ENCODE measurements at places on chromosomes 3 and 15. TPM values are rescaled to one million over a fixed set of nuclear protein-coding genes. Genes with fewer than 3 reads are reported as not detected.

DNA sequence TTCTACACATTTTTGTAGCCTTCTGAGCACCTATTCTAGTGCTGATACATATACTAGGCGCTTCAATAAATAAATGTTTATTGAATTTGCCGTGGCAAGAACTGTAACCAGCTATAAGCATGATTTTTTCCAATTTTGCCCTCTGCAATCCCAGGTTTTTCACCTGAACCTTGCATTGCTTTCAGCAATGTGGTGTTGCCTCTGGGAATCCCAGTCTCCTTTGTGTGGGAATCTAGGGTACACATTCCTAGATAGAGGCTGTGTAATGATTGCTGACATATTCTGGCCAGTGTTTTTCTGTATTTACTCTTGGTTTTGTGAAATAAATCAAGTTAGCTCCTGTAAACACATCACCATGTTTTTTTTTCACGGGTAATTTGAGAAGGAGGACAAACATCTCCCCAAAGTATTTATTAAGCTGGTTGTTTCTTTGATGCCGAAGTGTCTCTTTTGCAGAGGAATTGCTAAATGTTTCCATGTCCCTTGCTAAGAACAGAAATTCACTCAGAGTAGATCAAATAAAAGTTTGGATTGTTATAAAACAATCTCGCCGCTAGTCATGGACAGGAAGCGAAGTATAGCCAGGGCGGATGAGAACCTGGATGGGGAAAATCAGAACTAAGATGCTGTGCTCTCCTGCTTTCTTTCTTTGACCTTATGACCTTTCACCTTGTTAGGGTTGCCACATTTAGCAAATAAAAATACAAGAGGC, 1.2 kb downstream of the CFAP91 start:
- DNase-seq: no peak

GRCh38 chr3:172125053-172125452, 85.7 kb downstream of the FNDC3B start:
- no peak for DNase-seq

GRCh38 chr3:156330415-156330814, 210.0 kb downstream of the KCNAB1 start:
- DNase-seq: no peak

Gene SPATA12
- total RNA-seq: under 0.01 TPM

- peak; percentile 86 for DNase-seq
Observed at GRCh38 chr3:44729384-44729910, at the start of gene ZNF501. TSS of gene ZNF501 (plus strand) at chr3:44729635. CDS start at chr3:44734422, 4,787 bp downstream.

Gene SEMA6D
- total RNA-seq: 18.3 TPM

Gene TRPM1
- 0.28 TPM for total RNA-seq

DNA sequence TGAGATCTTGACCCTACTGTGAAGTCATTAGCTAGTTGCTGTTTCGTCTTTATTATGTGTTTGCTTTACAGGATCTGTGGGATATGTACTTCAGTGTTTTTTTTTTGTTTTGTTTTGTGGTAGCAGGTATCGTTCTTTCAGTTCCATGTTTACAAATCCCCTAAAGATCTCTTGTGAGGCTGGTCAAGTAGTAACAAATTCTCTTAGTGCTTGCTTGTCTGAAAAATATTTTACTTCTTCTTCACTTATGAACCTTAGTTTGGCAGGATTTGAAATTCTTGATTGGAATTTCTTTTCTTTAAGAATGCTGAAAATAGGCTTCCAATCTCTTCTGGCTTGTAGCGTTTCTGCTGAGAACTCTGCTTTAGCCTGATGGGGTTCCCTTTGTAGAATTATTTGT, 235.8 kb upstream of the ALCAM start:
- DNase-seq: no peak

Gene SAMMSON
- not detected for total RNA-seq

Gene PLA2G4F
- total RNA-seq: not detected

- peak; percentile 69 for DNase-seq
Observed at GRCh38 chr3:98918586-98918985, 17.1 kb upstream of the DCBLD2 start.

Gene SCG5
- 8.3 TPM for total RNA-seq
